ENCODE measurements at places on chromosomes 2 and 18.

- no peak for DNase-seq
These were observed 150.6 kb downstream of the RIF1 start for GRCh38 chr2:151560289-151560688.

- DNase-seq = no peak
These were observed 30.2 kb downstream of the NRP2 start for GRCh38 chr2:205712508-205712907.

GRCh38 chr2:157838442-157839161 is 37.5 kb downstream of the ACVR1 start:
- DNase-seq = peak; percentile 7

DNA sequence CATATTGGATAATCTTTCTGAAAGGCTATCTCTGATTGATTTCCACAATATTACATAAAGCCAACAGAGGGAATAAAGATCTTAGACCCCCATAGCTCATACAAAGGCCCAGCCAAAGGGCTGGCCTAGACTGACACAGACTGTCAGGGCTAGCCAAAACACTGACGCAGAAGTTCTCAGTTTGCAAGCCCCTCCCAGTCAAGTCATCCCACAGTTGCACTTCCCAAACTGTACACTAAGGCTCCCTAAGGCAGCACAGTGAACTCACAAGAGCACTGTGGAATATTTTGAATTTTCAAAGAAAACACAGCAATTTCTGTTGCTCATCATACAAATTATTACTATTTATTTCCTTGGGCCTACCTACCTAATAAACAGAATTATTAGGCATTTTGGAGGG is 244.9 kb downstream of the SP3 start:
- DNase-seq = no peak

DNA sequence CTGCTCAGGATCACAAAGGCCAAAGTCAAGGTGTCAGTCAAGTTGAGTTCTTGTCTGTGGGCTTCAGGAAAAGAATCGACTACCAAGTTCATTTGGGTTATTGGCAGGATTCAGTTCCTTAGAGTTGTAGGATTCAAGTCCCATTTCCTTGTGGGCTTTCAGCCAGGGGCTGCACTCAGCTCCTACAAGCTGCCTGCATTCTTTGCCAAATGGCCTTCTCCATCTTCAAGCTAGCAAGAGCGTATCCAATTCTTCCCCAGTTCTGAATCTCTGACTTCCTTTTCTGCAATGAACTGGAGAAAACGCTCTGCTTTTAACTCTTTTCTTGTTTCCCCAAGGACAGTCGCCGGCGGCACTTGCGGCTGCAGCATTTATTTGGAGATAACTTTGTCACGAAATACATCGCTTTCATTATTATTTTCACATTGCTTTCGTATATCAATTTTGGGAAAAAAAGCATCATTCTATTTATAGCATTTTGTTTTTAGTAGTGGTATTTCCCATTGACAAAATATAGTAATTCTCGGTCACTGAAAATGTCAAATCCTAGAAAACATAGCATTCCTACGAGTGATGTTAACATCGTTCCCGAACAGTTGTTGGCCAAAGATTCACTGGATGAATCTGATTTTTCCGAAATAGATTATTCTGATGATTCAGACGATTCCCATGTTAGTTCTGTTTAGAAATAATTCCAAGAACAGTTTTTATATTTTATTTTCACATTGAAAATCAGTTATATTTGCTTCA is 59.6 kb upstream of the SERPINE2 start:
- DNase-seq = no peak

DNA sequence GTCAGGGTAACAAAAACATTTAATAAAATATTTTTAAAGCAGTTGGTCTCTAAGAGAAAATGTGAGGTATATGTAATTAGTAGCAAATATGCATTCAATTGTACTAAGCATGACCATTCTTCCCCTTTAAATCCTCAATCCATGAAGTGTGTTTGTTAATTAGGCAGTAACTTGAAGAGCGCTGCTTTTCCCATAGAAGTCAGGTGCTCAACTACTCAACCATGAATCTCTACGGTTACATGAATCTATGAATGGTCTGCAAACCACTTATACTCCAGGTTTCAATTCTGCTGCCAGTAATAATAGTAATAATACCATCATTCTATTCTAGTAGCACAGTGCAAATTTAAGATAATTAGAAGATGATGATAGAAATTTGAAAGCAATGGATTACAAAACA is 55.8 kb downstream of the SLC8A1 start:
- DNase-seq = no peak

- no peak for DNase-seq
These were observed 1.3 kb upstream of the VWA3B start for GRCh38 chr2:98085649-98086048.

DNA sequence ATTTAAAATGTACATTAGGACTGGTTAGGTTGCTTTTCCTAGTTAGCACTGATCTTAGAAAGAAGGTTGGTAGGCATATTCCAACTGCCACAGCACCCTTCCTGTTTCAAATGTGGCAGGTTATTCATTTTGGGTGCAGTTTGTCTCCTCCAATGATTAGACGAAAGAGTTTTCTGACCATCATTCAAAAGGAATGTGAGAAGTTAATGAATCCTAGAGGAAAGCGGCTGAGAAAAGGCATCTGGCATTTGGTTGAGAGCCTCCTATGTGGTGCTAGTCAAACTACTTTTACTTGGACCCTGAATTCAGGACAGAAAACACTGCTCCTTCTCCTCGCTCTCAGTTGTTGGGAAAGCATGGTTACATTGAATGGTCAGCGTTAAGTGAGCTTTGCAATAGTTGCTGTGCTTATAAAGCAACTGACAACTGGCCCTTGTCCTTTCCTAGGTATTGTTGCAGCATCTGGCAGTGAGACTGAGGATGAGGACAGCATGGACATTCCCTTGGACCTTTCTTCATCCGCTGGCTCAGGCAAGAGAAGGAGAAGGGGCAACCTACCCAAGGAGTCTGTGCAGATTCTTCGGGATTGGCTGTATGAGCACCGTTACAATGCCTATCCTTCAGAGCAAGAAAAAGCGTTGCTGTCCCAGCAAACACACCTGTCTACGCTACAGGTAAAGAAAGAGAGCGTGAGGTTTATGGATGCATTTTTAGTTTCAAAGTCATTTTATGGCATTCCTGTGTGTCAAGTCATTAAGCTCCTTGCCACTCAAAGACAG is 6.1 kb downstream of the TGIF1 start:
- DNase-seq = no peak

DNA sequence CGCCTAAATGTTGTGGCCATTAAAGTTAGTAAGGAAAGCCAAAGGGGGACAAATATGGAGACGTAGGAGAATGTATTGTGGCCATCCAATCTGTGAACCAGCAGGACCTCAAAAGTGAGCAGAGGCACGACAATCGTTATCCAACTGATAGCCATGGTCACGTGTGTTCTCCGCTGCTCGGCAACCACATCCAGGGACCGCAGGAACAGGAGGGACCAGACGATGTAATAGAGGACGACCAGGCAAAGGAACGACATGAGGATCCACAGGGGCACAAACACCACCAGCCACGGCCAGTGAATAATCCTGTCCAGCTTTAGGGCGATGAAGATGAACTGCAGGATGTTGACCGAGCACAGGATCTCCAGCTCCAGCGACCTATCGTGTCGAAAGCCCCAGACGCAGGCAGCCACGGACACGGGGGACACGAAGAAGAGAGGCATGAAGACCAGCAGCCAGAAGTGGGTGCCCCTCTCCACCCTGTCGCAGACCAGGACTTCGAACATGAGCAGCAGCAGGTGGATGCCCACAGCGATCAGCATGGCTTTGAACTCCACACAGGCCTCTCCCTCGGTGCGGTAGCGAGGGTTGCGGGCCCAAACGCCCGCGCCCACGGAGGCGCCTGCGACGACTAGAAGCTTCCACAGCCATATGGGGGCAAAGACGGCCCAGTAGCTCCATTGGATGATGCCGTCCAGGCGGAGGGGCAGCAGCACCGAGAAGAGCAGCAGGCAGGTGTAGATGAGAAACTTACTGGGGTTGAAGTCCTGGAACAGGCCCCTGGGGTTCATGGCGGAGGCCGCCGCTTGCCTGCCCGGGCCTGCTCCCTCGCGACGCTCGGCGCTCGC is 790 bp downstream of the TMEM185B start:
- DNase-seq = no peak

- DNase-seq = no peak
These were observed 95.9 kb downstream of the TXNL1 start for GRCh38 chr18:56542476-56542875.

DNA sequence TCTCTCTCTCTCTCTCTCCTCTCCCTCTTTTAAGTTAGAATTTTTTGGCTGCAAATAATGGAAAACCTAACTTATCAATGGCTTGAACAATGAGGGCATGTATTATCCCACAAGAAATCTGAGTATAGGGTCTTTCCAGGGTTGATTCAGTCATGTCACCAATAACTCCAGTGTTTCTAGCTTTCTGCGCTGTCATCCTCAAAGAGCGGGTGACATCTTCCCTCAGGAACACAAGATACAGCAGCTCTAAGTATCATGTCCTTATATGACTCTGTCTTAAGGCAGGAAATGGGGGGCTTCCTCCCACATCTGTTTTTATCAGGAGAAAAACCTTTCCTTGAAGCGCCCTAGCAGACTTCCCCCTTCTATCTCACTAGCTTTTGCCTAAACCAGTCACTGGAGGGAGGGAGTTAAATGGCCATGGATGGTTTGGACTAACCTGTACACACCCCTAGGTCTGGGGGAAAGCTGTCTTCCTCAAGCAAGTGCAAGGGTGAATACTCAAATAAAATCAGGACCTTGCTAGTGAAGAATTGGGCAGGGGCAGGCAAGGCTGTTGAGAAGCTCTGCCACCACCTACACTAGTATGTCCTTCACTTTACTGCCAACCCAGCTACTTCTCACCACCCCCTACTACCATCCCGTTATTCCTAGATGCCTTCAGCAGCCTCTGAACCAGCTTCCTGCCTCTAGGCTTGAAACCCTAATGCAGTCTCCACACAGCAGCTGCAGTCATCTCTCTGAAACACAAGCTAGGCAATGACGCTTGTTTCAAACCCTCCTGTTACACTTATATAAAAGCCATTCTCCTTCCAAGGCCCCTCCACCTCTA is 7.5 kb upstream of the TUBA4A start:
- no peak for DNase-seq

DNA sequence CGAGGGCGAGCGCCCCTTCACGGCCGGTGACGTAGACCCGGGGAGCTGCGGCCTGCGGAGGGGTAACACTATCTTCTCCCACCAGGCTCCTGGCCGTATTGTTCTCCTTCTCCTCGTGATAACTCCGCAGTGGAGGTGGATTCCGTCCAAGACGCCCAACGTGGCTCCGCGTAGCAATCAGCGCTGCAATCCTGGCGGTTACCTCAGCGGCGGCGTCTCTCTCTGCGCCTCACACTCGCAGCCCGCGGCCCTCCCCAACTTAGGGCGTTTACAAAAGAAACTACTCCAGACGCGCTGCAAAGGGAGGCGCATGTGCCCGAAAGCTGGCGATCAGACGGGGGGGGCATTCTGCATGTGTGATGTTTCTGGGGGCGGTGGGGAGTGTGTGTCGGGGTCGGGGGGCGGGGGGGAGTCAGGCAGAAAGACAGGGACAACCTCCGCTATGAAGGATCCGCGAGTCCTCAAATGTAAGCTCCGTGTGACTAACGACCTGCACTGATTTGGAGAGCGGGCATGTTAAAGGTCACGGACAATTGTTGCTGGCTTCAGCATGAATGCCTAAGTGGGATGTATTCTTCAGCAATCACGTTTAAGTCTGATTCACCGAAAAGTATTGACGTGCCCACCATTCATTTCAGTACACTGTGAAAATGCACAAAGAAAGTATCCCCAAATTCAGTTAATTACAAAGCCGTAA is 1.3 kb upstream of the ZNF516 start:
- DNase-seq = peak; percentile 87

DNA sequence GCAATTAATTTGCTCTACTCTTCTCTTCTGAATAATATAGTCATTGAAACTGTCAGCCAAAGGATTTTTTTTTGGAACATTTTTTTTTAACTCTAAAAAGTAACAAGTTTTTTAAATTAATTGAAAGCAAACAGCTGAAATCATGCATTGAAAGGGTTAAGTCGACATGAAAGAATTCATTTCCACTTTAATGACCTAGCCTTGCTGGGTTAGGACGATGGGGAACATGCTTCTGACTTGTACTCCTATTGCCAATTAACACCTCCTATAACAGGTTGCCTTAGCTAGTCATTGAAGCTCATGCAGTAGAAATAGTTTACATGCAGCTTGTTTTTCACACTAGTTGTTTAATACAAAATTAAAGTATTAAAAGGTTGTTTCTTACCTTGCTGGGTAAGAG is 47.8 kb downstream of the PSMD14 start:
- DNase-seq = no peak

GRCh38 chr18:77203071-77203470 is 46.6 kb upstream of the GALR1 start:
- DNase-seq = no peak

- DNase-seq = no peak
These were observed 140.8 kb downstream of the BCL11A start for GRCh38 chr2:60412620-60413019.

GRCh38 chr2:24635181-24635580 is 144.1 kb downstream of the NCOA1 start:
- DNase-seq = no peak

DNA sequence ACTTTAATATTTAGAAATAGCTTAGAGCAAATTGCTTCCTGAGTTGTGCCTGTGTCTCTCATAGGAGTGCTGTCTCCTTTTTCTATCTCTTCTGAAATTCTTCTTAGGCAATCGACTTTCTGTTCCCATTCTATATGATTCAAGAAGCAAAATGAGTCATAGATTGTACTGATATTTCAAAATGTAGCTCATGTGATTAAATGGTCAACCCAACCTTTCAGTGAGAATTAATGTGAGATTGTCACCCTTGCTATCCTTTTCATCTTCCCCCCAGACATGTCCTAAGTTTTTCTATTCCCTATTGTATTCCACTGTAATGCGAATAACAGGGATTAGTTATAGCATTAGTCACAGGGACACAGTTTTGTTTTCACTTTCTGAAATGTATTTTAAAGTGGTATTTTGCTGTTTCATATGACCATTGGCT is 413.6 kb downstream of the THSD7B start:
- no peak for DNase-seq

GRCh38 chr18:3998698-3999333 is 456.3 kb downstream of the DLGAP1 start:
- peak; percentile 78 for DNase-seq

DNA sequence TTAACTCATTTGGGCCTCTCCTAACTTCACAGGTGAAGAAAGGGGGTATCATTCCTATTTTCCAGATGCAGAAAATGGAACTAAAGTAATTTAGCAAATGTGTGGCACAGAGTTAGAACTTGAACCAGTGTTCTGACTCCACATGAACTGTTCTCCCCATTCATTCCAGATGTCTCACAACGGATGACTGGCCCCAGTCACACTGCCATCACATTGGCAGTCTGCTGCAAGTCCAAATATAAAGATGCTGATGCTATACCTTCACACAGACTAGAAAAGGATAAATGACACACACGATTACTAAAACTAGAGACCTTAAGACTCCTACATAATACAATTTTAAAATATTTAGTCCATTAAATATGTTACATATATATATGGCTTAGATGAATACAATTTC is 195.7 kb downstream of the NBAS start:
- no peak for DNase-seq

All from erythroblast (primary cell).